ENCODE measurements at places on chromosomes 5 and 9.

DNA sequence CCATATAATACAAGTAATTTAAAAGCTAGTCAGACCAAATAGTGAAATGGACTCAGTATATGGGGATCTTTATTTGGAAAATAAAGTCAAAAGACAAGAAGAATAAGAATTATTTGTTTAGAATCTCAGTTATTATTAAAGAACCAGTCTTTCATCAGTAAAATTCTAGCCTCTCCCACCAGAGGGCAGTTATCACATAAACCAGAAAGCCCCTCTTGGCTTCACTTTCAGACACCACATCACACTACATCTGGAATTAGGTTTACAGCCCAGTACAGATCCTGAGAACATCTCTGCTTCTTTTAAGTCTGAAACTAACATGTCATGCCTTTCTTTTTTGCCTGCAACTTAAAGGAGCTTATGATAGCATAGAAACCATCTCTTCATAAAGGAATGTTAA lies 12.2 kb upstream of the HSPB3 start:
- peak; percentile 28 for DNase-seq

GRCh38 chr5:72658161-72658560 lies 151.0 kb upstream of the ZNF366 start:
- DNase-seq, result no peak

GRCh38 chr5:102865171-102865509 lies 110.0 kb downstream of the PAM start:
- no peak for DNase-seq

DNA sequence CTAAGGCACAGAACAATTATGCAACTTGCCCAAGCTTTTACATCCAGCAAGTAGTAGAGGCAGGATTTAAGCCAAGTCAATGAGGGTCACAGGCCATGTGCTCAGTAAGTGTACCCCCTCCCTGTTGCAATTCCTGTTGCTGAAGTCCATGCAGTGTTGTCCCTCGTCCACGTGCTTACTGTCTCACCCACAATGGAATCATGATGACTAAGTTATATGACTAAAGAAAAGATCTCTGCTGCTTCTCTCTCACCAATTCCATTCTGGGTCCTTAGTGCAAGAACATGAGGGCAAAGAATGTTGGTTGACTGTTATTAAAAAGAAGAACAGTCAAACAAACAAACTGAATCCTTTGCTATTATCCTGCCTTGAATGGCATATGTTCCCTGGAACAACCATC lies 233.6 kb upstream of the SLC24A2 start:
- no peak for DNase-seq

DNA sequence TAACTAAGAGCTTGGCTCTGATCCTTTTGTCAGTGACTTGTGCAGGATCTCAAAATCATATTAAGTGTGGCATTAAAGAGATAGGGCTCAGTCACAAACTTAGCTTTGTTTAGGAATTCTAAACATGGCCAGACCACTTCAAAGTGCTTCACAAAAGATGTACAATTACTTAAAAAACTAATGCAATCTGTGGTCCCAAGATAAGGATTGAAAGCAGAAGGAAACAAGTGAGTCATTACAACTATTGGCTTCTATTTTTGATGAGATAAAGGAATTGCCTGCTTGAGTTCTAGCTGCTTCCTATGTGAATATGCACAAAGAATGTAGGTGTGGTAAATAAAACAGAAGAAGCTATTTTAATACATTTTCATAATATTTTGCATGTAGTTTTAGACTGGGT lies 44.9 kb upstream of the SLC12A2 start:
- peak; percentile 86 for DNase-seq

DNA sequence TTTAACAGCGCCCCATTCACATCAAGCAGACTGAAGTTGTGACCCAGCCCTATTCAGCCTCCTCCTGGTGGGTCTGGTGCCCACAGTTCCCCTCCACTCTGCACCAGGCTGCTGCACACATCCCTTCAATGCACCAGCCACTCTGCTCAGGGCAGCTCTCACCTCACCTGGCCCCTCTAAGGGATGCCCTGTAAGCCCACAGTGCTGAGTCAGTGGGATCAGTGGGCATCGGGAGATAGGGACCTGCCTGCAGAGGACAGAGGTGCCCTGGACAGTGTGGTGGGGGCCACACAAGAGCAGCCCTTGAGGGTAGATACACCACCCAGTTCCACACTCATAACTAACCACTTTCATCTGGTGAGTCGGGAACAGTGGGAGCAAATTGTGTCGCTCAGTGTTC lies 38.3 kb upstream of the S1PR3 start:
- no peak for DNase-seq

GRCh38 chr5:108703313-108703712 lies 44.4 kb upstream of the FER start:
- no peak for DNase-seq

DNA sequence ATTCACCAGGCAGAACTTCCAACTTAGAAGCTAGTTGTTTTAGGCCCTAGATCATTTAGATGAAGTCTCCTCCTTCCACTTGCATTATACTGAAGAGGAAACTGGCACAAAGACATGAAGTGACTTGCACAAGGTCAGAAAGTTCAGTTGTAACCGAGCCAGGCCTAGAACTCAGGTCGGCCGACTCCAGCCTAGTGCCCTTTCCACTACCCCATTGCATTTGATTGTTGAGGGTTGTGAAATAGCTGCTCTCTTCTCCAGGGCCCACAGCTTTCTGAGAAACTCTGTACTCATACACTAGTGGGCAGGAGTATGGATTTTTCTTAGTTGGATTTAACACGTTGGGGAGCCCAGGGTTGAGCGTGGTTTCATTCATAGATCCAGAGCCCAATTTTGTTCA lies 5.6 kb downstream of the ZNF462 start:
- DNase-seq, result no peak

DNA sequence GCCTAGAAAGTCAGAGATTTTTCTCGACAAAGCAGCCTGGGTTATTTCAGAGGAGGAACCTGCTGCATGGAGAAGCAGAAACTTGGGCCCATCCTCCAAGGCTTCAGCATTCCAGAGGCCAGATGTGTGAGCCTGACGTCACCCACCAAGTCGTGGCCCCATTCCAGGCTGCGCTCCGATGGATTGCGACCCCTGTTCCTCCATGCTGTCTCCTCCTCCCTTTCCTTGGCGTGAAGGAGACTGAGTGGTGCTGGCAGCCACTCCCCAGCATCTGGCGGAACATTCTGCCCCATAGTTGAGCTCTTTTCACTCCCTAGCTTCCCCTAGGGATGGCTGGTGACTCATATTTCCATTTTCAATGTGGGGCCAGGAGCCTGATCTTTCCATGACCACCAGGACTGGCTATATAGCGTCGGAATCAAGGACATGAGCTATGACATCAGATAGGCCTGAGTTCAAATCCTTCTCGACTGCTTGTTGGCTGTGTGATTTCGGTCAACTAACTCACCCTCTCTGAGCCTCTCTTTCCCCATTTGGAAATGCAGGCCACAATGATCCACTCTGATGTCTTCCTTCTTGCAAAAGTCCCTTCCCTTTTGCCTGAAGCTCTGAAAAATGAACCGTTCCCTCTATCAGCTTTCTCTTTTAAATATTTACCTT lies 24.5 kb upstream of the DUSP1 start:
- DNase-seq, result no peak

GRCh38 chr5:143187495-143187894 lies 216.0 kb downstream of the NR3C1 start:
- no peak for DNase-seq

GRCh38 chr9:135216791-135217441 lies 129.4 kb downstream of the OLFM1 start:
- DNase-seq, result no peak

DNA sequence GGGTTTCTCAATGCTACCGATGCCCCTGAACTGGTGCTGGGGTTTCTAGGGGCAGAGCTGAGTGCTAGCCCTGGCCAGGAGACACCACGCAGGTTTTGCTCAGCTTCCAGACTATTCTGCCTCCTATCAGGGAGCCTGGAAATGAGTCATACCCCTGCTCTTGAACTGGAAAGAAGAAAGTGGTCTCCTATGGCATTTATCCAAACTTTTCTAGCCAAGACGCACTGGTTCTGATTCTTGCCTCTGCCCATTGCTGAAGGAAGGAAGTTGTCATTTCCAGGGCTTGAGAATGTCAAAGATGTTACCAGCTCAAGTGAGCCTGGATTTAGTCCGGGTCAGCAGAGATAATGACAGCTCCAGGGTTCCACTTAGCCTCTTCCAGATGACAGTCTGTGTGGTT lies 561.9 kb downstream of the CDK5RAP2 start:
- no peak for DNase-seq

GRCh38 chr5:88281322-88281721 lies 12.7 kb upstream of the TMEM161B start:
- DNase-seq, result no peak

- DNase-seq, result peak; percentile 56
These were observed 98.3 kb downstream of the BASP1 start for GRCh38 chr5:17315710-17316221.

- DNase-seq, result no peak
These were observed 55.1 kb upstream of the S1PR3 start for GRCh38 chr9:88936132-88936531.

DNA sequence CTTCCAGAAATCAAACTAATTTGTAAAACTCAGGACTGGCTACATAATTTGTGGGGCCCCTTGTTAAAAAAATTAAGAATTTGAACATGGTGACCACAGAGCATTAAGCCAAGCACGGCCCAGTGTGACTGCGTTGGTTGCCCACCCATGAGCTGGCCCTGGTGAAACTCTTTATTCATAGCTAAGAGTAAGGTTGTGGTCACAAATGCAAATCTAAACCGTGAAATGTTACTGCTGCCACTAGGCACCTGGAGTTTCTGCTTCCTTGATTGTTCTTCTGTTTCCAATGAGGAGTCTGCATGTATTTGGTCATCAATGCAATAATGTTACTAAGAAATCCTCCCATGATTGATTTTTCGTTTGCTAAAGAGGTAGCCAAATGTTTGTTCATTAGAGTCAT lies 4.2 kb downstream of the GCNT1 start:
- DNase-seq, result no peak

- peak; percentile 60 for DNase-seq
These were observed 93.7 kb upstream of the DAP start for GRCh38 chr5:10854506-10855277.

DNA sequence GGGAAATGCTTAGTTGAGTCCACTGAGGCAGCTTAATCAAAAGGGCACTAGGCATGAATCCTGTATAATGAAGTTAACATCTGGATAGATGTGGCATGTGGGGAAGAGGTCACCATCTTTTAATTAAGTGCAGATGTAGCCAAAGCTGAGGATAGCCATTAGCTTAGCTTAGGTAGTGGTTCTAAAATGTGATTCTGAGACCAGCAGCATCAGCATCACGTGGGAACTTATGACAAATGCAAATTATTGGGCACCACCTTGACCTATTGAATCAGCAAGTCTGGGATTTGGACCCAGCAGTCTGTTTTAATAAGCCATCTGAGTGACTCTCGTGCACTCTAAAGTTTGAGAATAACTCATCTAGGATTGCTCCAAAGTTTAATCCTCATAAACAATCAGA lies 63.8 kb downstream of the SNCAIP start:
- DNase-seq, result no peak

DNA sequence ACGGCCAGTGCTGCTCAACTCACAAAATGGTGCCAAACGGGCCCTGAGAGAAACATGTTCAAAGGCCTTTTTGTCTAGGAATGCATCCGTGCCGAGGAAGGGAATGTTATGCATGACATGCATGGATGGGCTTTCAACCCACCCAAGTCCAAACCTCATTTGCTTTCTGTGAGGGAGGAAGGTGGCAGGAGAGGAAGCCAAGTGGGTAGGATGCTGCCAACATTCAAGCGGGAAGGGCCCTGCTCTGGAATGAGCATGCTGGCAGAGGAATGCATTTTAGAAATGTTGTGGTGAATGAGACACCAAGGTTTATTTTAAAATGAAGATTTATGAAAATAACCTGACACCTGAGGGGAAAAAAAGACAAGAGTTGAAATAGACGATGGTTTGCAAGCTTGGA lies 479.1 kb downstream of the CCDC171 start:
- no peak for DNase-seq

GRCh38 chr5:172881691-172882370 lies 47.8 kb downstream of the ERGIC1 start:
- peak; percentile 39 for DNase-seq

- DNase-seq, result no peak
These were observed 5.5 kb downstream of the SLC25A2 start for GRCh38 chr5:141298376-141298775.

DNA sequence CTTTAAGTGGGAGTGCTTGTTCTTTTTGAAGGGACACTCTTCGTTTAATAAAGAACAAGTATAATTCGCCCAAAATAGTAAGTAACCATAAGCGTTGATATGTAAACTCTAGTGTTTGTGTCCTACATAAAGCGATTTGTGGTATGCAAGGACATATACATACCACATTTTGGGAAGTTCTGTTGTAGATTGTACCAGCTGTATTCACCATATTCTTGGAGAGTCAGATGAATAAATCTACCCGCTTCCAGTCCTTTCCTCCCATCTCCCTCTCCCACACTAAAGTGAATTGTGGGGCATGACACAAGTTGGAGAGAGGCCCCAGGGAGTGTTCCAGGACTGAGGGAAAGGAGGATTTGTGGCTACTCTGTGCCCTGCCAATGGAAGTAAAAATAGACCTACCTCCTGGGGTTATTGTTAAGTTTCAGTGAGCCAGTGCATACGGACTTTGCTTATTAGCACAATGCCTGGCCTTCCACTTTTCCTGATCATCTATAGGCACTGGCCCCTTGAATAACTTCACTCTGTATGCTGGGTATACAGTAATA lies 40.6 kb downstream of the ARHGAP26 start:
- no peak for DNase-seq

- DNase-seq, result peak; percentile 72
These were observed 29.2 kb upstream of the TIFAB start for GRCh38 chr5:135481387-135481786.

DNA sequence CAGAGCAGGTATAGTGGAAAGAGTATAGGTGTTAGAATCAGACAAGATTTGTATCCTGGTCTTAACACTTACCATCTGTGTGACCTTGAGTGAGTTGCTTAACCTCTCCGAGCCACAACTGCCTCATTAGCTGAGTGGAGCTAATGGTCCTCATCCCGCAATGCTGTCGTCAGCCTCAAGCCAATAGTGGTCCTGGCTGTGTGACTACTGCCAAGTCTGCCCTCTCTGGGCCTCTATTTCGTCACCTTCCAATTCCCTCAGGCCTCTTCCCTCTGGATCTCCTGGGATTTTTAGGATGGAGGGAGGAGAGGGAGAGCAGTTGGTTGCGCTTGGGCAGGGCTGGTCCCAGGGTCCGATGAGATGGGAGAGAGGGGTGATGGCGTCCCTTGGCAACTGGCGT lies 41.6 kb downstream of the STOM start:
- DNase-seq, result no peak

DNA sequence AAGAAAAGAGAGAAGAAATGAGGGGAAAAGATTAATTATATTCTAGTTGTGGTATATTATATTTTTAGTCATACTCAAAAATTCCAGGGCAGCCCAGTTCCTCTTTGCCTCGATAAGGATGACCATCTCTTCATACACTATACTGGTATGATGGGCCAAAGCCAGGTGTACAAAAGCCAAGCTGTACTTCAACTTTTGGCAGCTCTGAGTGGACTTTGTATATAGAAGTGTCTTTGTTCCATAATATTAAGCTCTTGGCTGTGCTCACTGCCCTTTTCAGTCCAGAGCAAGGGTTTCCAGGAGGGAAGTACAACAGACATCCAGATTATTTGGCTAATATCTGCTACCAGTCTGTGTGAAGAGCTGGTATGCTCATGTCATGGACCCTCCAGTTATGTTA lies 934.3 kb upstream of the CDH10 start:
- DNase-seq, result no peak

- no peak for DNase-seq
These were observed 94.6 kb downstream of the EFNA5 start for GRCh38 chr5:107576155-107576554.

All from common myeloid progenitor, CD34-positive (primary cell).